Activated T-helper 17 cell treated with anti-CD3 and anti-CD28 coated beads, Interleukin-2, amount 50 U/mL, for 72 hours (primary cell): ENCODE measurements at places on chromosomes 7 and 10.

DNA sequence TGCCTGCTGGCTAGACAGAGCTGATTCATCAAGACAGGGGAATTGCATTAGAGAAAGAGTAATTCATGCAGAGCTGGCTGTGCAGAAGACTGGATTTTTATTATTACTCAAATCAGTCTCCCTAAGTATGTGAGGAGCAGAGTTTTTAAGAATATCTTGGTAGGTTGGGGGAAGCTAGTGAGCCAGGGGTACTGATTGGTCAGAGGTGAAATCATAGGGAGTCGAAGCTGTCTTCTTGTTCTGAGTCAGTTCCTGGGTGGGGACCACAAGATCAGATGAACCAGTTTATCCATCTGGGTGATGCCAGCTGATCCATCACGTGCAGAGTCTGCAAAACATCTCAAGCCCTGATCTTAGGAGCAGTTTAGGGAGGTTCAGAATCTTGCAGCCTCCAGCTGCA, 39.8 kb downstream of the FOXI2 start:
- ATAC-seq = no peak

- no peak for ATAC-seq
Measured at GRCh38 chr10:93299606-93300287, 182.4 kb downstream of the MYOF start.

GRCh38 chr10:101035314-101035713, 4.3 kb downstream of the SFXN3 start:
- no peak for ATAC-seq

GRCh38 chr10:110023785-110024465, 16.1 kb downstream of the ADD3 start:
- no peak for ATAC-seq

DNA sequence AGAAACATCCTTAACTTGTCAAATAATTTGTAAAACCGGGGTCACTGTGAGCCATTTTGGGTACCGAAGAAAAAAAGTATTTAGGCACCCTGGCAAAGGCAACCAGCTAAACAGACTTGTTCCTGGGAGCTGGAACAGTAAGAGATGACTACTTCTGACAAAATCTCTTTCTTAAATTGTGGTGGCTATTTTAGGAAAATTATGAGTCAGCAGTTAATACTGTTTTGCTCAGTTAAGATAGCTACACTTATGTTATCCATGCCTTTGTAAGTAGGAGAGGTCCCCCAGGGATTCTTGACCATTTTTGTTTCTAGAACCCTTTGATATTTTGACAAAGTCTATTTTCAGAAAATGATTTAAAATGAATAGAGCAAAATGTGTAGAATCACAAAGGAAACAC, 68.7 kb downstream of the TAX1BP1 start:
- ATAC-seq = no peak

DNA sequence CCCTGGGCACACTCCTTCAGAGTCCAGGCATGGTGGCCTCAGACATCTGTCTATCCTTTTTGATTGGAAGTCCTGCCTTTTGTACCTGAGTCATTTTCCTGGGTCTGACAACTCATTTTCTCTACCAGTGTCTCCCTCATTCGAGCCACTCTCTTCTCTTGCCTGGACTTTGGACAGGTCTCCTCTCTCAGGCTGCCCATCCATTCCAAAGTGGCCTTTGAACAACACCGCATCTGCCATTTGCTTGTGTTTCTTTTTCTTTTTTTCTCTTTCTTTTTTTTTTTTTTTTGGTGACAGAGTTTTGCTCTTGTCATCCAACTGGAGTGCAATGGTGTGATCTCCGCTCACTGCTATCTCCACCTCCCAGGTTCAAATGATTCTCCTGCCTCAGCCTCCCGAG, 142.1 kb upstream of the COBL start:
- ATAC-seq = no peak
